ENCODE measurements at places on chromosomes 6 and 20.

- H3K4me3 ChIP-seq: no peak overlapping the region
- no peaks in the 10 kb centered on the region for H3K4me1 ChIP-seq
- no peak overlapping the region for H3K27ac ChIP-seq
- no peaks in the 10 kb centered on the region for H3K27me3 ChIP-seq
- no peak for DNase-seq
Measured at GRCh38 chr6:149271348-149272340, 45.9 kb upstream of the TAB2 start.

DNA sequence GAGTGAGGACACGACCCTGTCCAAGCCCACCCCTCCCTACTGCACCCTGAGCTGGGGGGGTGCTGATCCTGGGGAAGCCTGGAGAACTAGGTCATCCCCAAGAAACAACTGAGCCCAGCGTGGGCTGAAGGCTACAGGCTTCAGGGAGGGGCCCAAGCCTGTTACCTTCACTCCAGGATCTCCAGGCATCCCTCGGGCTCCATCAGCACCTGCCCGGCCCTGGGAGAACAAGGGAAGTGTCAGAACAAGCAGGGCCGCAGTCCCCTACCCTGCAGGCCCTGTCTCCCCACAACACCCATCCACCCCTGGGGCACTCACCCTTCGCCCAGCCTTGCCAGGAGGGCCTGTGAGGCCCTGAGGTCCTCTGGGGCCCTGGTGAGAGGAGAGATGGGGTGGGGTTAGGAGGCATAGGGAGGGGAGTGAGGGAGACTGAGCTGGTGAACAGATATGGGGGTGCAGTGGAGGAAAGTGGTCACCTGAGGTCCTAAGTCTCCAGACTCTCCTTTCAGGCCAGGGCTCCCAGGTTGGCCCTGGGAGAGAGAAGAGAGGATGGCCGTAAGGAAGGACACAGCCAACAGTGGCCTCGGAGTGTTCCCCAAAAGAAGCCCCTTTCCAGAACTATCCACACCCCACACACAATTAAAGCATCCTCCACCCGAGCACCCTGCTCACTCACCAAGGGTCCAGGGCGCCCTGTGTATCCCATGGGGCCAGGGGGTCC is 13.4 kb downstream of the COL11A2 start:
- H3K4me3 ChIP-seq: no peak overlapping the region
- peaks cover 11% of the 10 kb centered on the region for H3K4me1 ChIP-seq
- no peaks in the 10 kb centered on the region for H3K27me3 ChIP-seq
- H3K27ac ChIP-seq: no peak overlapping the region
- H3K36me3 ChIP-seq: no peaks in the 10 kb centered on the region

GRCh38 chr6:149729824-149730223 is 11.9 kb upstream of the LATS1 start:
- no peak for DNase-seq
- H3K27me3 ChIP-seq: no peaks in the 10 kb centered on the region
- no peaks in the 10 kb centered on the region for H3K4me1 ChIP-seq
- H3K27ac ChIP-seq: no peak overlapping the region
- H3K4me3 ChIP-seq: no peak overlapping the region
- H3K36me3 ChIP-seq: peaks cover 93% of the 10 kb centered on the region

DNA sequence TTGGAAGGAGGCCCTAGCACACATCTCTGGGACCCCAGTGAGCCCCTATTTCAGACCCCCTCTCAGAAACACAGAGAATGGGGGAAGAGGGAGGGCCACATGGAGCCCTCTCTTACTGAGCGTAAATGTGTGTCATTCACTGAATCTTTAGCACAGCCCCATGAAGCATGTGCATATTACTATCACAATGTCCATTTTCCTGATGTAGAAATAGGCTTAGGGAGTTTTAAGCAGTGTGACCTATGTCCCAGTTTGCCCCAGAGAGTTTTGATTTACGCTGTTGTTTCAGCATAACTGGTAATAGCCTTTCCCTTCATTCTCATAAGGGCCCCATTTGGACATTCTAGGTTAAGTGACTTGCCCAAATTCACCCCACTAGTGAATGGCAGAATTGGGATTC is 25.0 kb upstream of the TCP11 start:
- no peaks in the 10 kb centered on the region for H3K4me1 ChIP-seq
- peaks cover 14% of the 10 kb centered on the region for H3K27me3 ChIP-seq
- H3K36me3 ChIP-seq: no peaks in the 10 kb centered on the region
- H3K27ac ChIP-seq: no peak overlapping the region

DNA sequence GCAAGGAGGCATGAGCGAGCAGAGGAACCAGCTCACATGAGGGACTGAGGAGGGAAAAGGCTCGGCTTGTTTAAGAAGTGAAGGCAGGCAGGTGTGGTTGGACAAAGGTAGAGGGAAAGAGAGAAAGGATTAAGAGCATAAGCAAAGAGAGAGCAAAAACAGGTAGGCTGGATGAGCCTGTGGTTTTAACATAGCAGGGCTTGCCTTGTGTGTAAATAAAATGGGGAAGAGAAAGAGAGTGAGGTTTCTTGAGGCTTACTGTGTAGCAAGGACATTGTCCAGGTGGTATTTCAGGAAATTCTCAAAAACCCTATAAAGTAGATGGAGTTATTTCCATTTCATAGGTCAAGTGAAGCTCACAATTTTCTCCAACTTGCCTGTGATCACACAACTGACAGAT is 93.9 kb upstream of the HDAC2 start:
- no peaks in the 10 kb centered on the region for H3K27me3 ChIP-seq
- H3K36me3 ChIP-seq: no peaks in the 10 kb centered on the region
- no peak for DNase-seq
- no peak overlapping the region for H3K4me3 ChIP-seq
- H3K4me1 ChIP-seq: no peaks in the 10 kb centered on the region

DNA sequence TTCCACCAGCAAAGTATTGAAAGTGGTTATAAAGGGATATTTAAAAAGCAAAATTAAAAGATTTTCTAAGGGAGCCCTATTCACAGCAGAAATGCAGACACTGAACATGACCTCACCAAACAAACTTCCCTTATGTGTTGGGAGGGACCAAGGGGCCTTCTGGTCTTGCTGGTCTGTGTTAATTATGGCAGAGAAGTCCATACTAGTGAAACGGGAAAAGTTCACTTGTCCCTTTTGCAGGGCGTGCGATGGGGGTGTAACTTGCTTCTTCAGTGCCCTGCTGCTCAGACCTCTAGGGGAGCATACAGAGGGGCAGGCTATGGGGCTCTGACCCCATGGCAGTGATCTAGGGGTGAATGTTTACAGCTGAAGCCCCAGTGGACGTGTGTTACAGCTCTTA is 53.0 kb upstream of the ZNF337 start:
- no peak overlapping the region for H3K4me3 ChIP-seq
- H3K4me1 ChIP-seq: no peaks in the 10 kb centered on the region
- H3K36me3 ChIP-seq: no peaks in the 10 kb centered on the region
- H3K27ac ChIP-seq: no peak overlapping the region
- no peaks in the 10 kb centered on the region for H3K27me3 ChIP-seq
- DNase-seq: no peak

GRCh38 chr6:169990095-169991030 is 238.9 kb downstream of the ERMARD start:
- H3K27ac ChIP-seq: no peak overlapping the region
- no peaks in the 10 kb centered on the region for H3K36me3 ChIP-seq
- no peaks in the 10 kb centered on the region for H3K27me3 ChIP-seq
- DNase-seq: no peak

DNA sequence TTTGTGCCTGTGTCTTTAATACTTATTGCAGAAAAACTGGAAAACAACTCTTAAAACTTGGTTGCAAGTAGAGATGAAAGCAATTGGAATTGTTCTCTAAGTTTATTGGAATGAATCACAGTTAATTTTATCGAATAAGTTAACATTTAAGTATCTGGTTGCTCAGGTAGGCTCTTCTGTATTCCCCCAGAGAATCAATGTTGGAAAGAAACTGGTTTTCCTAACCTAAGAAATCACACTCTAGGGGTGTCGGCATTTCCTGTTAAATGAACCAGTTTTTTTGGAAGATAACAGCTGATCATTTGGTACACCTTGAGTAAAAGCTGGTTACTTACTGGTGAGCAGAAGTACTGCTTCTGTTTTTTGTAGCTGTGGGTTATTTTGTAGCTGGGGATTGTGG is 5.2 kb downstream of the TFAP2C start:
- H3K36me3 ChIP-seq: no peaks in the 10 kb centered on the region
- DNase-seq: no peak
- peaks cover 28% of the 10 kb centered on the region for H3K27me3 ChIP-seq
- no peak overlapping the region for H3K4me3 ChIP-seq
- H3K27ac ChIP-seq: no peak overlapping the region

DNA sequence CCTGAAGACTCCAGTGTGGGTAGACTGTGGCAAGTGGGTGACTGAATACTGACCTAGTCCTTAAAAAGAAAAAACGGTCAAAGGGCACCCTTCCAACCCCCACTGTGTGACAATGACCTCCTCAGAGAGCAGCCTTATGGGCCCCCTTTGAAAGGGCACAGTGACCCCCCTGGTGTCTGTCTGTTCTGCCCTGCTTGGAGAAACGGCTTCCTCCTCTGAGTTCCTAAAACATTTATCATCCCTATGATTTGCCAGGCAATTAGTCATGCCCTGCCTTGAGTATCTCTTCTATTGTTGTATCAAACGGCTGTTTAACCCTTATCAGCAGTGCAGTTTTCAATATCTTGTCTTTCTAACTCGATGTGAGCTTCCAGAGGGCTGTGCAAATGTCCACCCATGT is 21.0 kb upstream of the STX16 start:
- H3K4me1 ChIP-seq: no peaks in the 10 kb centered on the region
- no peak overlapping the region for H3K27ac ChIP-seq
- H3K36me3 ChIP-seq: no peaks in the 10 kb centered on the region
- no peak overlapping the region for H3K4me3 ChIP-seq

GRCh38 chr6:127013865-127014264 is 104.6 kb upstream of the RSPO3 start:
- no peak overlapping the region for H3K4me3 ChIP-seq
- no peaks in the 10 kb centered on the region for H3K4me1 ChIP-seq
- no peaks in the 10 kb centered on the region for H3K27me3 ChIP-seq
- no peak overlapping the region for H3K27ac ChIP-seq

DNA sequence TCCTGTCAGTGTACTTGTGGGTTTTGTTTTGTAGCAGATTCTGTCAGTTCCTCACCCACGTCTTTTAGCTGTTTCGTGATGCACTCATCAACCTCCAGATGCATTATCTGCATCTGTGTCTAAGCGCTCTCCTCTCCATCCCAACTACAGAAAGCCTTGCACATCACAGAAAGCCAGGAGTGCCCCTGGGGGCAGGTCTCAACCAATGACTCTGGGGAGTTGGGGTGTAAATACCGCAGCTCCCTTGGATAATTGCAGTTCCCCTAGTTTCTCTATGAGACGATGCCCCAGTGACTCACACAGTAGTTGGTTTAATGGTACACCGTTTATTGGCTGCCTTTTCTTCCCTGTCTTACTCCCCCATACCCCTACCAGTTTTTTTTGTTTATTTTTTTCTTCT is 158.1 kb downstream of the SOX4 start:
- H3K4me1 ChIP-seq: peaks cover 65% of the 10 kb centered on the region
- peak; percentile 47 for DNase-seq
- no peaks in the 10 kb centered on the region for H3K27me3 ChIP-seq
- H3K4me3 ChIP-seq: no peak overlapping the region
- H3K36me3 ChIP-seq: peaks cover 19% of the 10 kb centered on the region
- peak overlapping the region; percentile 53 for H3K27ac ChIP-seq

DNA sequence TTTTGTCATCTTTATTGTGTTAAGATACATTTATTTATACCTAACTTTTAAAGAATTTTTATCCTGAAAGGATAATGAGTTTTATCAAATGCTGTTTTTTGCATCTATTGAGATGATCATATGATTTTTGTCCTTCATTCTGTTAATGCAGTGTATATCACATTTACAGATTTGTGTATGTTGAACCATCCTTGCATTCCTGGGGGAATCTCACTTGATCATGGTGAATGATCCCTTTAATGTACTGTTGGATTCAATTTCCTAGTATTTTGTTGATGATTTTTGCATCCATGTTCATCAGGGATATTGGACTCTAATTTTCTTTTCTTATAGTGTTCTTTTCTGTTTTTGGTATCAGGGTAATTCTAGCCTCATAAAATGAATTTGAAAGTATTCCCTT is 38.5 kb upstream of the SLC22A3 start:
- no peaks in the 10 kb centered on the region for H3K27me3 ChIP-seq
- H3K36me3 ChIP-seq: no peaks in the 10 kb centered on the region
- H3K4me1 ChIP-seq: no peaks in the 10 kb centered on the region
- DNase-seq: no peak
- no peak overlapping the region for H3K4me3 ChIP-seq

DNA sequence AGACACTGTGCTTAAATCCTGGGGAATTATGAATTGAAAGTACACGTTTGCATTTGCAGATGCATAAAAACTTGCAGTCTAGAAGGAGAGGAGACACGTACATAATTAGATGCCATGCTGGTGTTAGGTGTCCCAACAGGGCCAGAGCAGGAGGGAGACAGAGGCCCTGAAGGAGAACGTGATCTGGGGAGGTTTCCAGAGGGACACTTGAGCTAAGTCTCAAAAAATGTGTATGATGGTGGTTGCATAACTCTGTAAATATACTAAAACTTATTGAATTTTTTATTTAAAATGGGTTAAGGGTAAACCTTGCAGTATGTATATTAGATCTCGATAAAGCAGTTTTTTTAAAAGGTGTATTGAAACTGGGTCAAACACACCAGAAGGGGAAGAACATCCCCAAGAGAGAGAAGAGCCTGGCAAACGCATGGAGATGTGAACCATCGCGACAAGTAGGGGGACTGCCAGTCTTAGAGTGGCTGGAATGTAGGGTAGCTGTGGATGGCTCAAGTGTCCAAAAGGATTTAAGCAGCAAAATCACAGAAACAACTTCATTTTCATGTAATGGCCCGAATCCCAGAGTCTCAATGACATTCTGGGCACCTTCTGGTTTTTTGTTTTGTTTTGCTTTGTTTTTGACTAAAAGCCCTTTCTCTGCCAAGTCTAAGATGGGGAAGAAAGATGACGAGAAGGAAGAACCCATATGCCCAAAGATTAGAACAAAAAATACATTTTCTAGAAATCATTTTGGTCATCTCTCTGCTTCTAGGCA is 15.3 kb downstream of the TRAF3IP2 start:
- H3K27me3 ChIP-seq: no peaks in the 10 kb centered on the region
- DNase-seq: no peak
- H3K4me1 ChIP-seq: peaks cover 23% of the 10 kb centered on the region
- H3K4me3 ChIP-seq: no peak overlapping the region
- H3K27ac ChIP-seq: no peak overlapping the region

- H3K27ac ChIP-seq: no peak overlapping the region
- H3K4me3 ChIP-seq: no peak overlapping the region
- H3K27me3 ChIP-seq: no peaks in the 10 kb centered on the region
Measured at GRCh38 chr6:68497927-68498326, 137.2 kb upstream of the ADGRB3 start.

- H3K36me3 ChIP-seq: peaks cover 32% of the 10 kb centered on the region
- H3K27ac ChIP-seq: no peak overlapping the region
- H3K27me3 ChIP-seq: no peaks in the 10 kb centered on the region
- no peak for DNase-seq
Measured at GRCh38 chr6:49479308-49479970, 16.3 kb downstream of the CENPQ start.

- H3K4me3 ChIP-seq: no peak overlapping the region
- H3K4me1 ChIP-seq: peaks cover 6% of the 10 kb centered on the region
- no peaks in the 10 kb centered on the region for H3K27me3 ChIP-seq
- no peak for DNase-seq
- no peaks in the 10 kb centered on the region for H3K36me3 ChIP-seq
Measured at GRCh38 chr20:40766790-40767614, 78.0 kb upstream of the MAFB start.

All from DND-41 (cell line).